NCI-H187 (cell line): ENCODE measurements at places on chromosomes 3 and 15.

- DNase-seq = no peak
Measured at GRCh38 chr3:55828712-55829111, 341.6 kb upstream of the WNT5A start.

- no peak for DNase-seq
Measured at GRCh38 chr3:161866176-161866575, 369.6 kb downstream of the OTOL1 start.

DNA sequence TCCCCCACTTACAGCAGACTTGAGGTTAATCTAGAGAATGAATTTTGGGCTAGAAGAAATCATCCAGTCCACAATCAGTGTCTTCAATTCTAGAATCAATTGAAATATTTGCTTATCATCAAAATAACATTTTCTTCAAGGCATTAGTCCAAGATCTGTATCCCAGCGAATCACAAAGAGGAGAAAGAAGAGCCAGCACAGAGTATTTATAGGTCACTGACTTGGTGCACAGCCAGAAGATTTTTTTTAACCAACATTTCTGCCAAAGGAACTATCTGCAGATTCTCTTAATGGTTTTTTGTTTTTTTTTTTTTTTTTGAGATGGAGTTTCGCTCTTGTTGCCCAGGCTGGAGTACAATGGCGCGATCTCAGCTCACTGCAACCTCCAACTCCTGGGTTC is 178.2 kb downstream of the TNIK start:
- DNase-seq = no peak

DNA sequence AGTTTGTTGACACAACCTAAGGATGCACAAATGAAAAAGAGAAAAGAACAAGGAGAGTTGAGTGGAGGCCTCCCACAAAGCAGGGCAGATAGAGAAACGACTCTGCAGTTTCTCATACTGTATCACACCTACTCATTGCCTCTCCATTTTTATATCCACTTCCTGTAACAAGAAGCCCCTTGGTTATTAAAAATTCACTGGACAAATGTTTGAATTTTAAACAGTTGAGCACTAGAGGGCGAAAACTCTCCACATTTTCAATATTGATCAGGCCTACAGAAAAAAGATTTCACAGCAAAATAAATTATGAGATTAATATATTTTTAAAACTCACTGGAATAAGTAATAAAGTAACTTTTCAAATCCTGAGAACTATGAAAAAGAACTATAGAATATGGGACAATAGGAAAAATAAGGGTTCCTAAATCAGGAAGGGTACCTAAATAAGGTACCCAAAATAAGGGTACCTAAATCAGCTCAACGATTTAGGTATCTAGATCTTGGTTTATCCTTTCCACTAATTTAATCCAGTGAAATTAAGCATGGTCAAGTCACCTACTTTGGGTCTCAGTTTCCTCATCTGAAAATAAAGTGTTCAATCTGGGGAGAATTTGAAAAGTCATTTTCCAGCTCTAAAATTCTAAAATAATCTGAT is 47.0 kb upstream of the PPIB start:
- no peak for DNase-seq
